ENCODE measurements at places on chromosomes 16 and 17. TPM values are rescaled to one million over a fixed set of nuclear protein-coding genes. Genes with fewer than 3 reads are reported as not detected.

GRCh38 chr17:70071127-70071526 is 3.9 kb upstream of the KCNJ16 start:
- H3K4me3 ChIP-seq: no peak overlapping the region
- no peaks in the 10 kb centered on the region for H3K36me3 ChIP-seq
- H3K27ac ChIP-seq: no peak overlapping the region
- no peaks in the 10 kb centered on the region for H3K4me1 ChIP-seq

GRCh38 chr17:30207655-30208054 is 27.8 kb downstream of the SLC6A4 start:
- no peaks in the 10 kb centered on the region for H3K27me3 ChIP-seq
- no peak for DNase-seq
- H3K27ac ChIP-seq: no peak overlapping the region
- H3K36me3 ChIP-seq: peaks cover 3% of the 10 kb centered on the region
- no peaks in the 10 kb centered on the region for H3K4me1 ChIP-seq

DNA sequence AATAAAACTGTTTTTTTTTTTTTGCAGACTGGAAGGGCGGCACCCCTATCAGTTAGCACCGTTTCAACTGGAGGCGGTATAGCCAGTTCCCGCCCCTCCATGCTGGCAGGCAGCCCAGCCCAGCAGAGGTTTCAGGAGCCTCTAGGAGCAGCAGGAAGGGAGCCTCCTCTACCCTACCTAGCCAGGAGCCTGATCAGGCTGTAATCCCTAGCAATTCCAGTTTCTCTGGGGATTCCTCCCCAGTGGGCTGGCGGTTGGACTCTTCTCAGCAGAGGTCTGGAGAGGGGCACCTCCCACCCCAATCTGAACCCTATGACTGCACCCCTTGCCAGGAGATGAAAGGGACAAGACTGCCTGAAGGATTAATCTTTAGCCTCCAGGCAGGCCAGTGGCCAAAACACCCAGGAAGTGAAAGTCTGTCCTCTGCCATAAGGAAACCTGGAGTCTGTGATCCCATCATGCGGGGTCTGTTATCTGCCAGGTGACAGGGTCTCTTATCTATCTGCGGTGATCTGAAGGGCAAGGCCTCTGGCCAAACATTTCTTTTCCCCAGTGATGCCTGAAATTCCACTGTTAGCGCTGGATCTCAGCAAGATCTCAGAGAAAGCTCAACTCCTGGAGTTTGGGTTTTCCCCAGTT is 4.9 kb upstream of the CDH1 start:
- no peak for DNase-seq
- no peaks in the 10 kb centered on the region for H3K36me3 ChIP-seq
- H3K27me3 ChIP-seq: no peaks in the 10 kb centered on the region
- H3K4me1 ChIP-seq: peaks cover 2% of the 10 kb centered on the region
- H3K4me3 ChIP-seq: no peak overlapping the region

DNA sequence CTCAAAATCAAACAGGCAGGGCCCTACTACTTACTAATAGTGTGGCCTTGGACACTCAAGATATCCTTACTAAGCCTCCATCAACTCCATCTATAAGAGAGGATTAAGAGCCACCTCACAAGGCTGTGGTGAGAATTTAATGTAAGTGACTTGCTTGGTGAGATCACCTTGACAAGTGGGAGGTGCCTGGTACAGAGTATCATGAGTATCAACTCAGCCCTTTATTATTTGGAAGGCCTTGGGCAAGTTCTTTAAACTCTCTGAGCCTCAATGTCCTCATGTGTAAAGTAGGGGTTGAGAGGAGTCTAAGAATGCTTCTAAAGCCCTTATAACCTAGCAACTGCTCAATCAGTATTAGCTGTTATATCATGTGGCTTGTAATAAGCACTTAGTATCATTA is 15.0 kb downstream of the THUMPD1 start:
- peaks cover 9% of the 10 kb centered on the region for H3K4me1 ChIP-seq
- H3K4me3 ChIP-seq: no peak overlapping the region
- no peak for DNase-seq
- no peaks in the 10 kb centered on the region for H3K36me3 ChIP-seq
- H3K27ac ChIP-seq: no peak overlapping the region
- no peaks in the 10 kb centered on the region for H3K27me3 ChIP-seq

GRCh38 chr16:72129976-72130656 is 36.5 kb downstream of the DHX38 start:
- no peaks in the 10 kb centered on the region for H3K4me1 ChIP-seq
- no peak for DNase-seq
- H3K4me3 ChIP-seq: no peak overlapping the region

DNA sequence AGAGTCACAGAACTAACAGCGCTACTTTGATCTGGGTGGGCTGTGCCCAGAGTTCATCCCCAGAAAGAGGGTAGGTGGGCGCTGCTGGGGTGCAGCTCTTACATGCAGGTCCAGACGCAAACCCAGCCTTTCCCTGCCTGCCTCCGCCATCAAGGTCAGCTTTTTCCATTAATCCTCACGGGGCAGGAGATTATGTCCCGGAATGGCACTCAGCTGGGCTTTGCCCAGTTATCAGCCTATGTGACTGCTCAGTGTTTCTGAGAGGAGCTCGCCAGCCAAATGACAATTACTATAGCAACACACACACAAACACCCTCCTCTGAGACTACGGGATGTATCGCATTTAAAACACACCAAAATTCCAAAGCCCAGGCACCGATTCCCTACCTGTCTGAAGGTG is 20.1 kb downstream of the GLYR1 start:
- no peaks in the 10 kb centered on the region for H3K4me1 ChIP-seq
- DNase-seq: no peak
- no peak overlapping the region for H3K27ac ChIP-seq
- peaks cover 77% of the 10 kb centered on the region for H3K36me3 ChIP-seq
- no peak overlapping the region for H3K4me3 ChIP-seq

SLC43A2 gene
- total RNA-seq: 21.9 TPM

STH gene
- not detected for total RNA-seq

MT4 gene
- not detected for total RNA-seq

NIP7 gene
- total RNA-seq: 11.0 TPM

ENKD1 gene
- 17.6 TPM for total RNA-seq

Measured in thoracic aorta (tissue), 2 donors.